ENCODE measurements at places on chromosomes 7 and 10.

GRCh38 chr10:114477285-114477684 lies 73.0 kb upstream of the AFAP1L2 start:
- no peak for DNase-seq

GRCh38 chr7:30266686-30267085 lies 17.7 kb upstream of the ZNRF2 start:
- DNase-seq: no peak

DNA sequence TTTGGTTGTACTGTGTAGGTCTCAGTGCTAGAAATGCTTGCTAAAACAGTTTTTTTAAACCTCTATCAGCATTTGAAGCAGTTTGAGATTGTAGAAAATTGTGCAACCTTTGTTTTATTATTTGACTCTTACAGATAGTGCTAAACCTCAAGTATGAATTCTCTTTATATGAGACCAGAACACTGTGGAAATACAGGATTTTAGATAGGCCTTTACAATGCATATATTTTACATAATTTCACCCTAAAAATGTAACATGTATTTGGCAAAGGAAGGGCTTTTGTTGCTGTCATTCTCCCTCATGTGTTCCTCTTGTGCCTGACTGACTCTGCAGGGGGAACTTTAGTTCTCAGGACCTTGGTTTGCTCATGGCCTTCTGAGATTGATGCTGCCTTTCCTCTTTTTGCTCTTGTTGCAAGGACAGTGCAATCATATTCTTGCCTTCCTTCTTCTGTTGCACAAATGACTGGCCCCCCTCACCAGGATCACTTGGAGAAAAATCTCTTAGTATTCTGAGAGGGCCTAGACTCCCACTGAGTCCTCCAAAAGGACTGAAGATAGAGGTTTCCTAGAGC lies 188.7 kb downstream of the PPP1R9A start:
- no peak for DNase-seq

DNA sequence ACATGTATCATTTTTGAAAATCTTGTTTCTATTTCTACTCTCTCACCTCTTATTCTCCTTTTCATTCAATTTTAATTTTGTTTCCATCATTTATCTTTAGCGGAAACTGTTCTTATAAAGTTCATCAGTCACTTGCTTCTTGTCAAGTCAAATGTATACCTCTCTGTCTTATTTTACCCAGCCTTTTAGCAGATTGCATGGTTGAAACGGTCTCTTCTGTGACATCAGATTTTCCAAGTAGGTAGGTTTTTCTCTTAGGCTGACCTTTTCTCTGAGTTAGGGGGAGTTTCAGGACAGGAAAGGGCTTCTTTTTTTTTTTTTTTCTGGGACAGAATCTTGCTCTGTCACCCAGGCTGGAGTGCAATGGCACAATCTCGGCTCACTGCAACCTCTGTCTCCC lies 195.5 kb downstream of the CDK14 start:
- DNase-seq: no peak

GRCh38 chr10:87585565-87586514 lies 73.8 kb upstream of the PAPSS2 start:
- DNase-seq: no peak

DNA sequence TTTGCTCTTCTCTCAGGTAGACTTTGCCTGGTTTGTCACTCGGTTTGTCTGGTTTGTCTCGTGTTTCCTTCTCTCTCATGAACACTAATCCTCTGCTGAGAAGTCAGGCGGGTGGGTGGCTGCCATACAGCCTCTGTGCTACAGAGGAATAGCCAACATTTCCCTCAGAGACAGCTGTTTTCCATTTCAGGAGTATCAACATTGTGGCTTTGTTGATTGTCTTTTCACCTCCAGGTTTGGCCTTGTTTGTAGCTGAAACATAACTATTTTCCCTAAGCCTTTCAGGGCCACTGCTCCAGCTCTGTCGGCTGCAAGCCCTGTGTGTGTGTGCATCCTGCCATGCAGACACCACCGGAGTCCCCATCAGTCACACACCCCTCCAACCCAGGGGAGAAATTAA lies 122.8 kb downstream of the BAMBI start:
- DNase-seq: no peak

DNA sequence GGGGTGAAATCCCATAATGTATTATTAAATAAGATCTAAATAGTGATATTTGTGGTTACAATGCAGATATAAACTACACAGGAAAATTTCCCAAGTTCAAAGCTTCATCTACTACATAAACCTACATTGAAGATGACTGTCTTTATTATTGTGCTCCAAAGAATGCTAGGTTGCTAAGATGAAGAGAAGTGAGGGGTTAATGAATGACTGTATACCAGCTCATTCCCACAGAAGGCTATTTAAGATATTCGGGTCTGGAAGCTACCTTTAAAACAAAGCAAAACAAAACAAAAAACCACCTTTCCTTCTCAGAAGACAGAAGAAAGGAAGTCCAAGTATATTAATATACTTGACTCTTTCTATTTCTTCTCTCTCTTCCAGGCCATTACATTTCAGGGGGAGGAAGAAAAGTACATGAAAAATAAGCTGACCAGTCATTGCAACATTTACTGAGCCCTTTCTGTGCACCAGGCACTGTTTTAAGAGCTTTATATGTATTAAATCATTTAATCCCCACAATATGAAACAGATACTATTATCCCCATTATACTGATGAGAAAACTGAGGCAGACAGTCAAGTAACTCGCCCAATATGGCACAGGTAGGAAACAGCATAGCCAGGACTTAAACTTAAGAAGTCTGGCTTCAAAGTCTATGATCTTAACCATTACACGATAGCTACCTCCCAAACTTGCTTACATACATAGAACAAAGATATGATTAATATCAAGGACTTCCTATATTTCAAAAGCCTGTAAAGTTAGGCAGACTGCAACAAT lies 48.1 kb downstream of the TNPO3 start:
- no peak for DNase-seq

DNA sequence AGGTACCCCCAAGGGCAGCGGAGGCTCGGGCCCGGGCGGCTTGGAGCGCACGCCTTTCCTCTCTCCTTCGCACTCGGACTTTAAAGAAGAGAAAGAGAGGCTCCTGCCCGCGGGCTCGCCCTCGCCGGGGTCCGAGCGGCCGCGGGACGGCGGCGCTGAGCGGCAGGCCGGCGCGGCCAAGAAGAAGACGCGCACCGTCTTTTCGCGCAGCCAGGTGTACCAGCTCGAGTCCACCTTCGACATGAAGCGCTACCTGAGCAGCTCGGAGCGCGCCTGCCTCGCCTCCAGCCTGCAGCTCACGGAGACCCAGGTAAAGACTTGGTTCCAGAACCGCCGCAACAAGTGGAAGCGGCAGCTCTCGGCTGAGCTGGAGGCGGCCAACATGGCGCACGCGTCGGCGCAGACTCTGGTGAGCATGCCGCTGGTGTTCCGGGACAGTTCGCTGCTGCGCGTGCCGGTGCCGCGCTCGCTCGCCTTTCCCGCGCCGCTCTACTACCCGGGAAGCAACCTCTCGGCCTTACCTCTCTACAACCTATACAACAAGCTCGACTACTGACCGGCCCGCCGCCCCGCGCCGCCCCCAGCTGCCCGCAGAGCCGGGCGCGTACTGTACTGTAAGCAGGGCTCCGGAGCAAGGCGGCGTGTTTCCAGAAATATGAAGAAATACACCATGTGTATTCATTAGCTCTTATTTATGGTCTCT lies 1.8 kb downstream of the HMX2 start:
- no peak for DNase-seq

- DNase-seq: no peak
These were observed 89.3 kb upstream of the AGK start for GRCh38 chr7:141461924-141462323.

GRCh38 chr7:18262058-18262457 lies 233.5 kb upstream of the HDAC9 start:
- no peak for DNase-seq

- no peak for DNase-seq
These were observed 170.6 kb downstream of the FZD1 start for GRCh38 chr7:91434836-91435235.

- DNase-seq: no peak
These were observed 51.0 kb downstream of the BAMBI start for GRCh38 chr10:28728366-28728765.

- no peak for DNase-seq
These were observed 19.7 kb downstream of the BNIP3 start for GRCh38 chr10:131961777-131962662.

DNA sequence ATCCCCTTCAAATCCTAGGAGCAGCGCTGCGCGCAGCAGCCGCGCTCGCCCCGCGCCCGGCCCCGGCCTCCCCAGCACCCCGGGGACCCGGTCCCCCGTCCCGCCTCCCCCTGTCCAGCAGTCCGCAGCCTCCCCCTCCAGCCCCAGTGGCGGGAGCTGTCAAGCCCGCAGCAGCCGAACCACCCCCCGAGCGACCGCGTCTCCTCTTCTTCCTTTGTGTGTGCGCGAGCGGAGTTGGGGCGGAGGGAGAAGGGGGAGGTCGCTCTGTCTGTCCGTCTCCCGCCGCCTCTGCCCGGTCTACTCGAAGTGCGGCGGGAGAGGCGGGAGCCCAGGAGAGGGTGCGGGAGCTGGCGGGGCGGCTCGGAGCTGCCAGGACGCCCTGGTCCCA lies 375 bp upstream of the CHN2 start:
- no peak for DNase-seq

DNA sequence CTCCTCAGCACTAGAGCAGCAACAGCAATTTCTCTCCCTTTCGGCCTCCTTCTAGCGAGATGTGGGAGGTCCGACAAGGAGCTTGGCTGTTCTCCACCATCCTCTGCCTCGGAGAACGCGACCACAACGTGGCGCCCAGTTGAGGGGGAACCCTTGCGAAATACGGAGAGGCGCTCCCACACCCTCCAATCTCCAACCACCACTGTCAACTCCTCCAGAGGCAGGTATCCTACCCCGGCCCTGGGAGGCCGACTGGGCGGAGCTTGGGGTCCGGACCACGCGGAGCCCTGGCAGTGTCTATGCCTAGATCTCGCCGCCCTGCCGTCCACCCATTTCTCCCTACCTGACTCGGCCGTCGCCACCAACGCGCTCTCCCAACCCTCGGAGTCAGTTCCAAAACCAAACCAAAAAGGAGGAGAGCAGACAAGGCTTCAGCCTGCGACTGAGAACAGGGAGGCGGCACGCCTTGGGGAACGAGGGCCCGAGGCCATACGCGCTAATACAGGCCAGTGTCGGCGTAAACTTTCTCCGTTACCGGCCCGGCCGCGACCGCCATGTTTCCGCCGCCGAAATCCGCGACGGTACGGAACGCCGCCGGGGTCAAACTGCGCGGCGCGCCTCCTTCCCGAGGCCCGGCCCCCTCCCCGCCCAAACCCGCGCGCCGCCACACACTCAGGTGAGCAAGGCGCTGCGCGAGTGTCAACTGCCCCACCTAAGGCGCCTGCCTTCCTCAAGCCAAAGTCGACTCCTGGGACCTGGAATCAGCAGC lies at the start of gene TMEM168:
TSS of gene TMEM168 (minus strand) at position 577 of the 769 bp plus-strand sequence. CDS start 5,568 bp downstream, outside the sequence.
- DNase-seq: peak; percentile 78

- DNase-seq: no peak
These were observed 151.4 kb downstream of the TMEM168 start for GRCh38 chr7:112638675-112639400.

DNA sequence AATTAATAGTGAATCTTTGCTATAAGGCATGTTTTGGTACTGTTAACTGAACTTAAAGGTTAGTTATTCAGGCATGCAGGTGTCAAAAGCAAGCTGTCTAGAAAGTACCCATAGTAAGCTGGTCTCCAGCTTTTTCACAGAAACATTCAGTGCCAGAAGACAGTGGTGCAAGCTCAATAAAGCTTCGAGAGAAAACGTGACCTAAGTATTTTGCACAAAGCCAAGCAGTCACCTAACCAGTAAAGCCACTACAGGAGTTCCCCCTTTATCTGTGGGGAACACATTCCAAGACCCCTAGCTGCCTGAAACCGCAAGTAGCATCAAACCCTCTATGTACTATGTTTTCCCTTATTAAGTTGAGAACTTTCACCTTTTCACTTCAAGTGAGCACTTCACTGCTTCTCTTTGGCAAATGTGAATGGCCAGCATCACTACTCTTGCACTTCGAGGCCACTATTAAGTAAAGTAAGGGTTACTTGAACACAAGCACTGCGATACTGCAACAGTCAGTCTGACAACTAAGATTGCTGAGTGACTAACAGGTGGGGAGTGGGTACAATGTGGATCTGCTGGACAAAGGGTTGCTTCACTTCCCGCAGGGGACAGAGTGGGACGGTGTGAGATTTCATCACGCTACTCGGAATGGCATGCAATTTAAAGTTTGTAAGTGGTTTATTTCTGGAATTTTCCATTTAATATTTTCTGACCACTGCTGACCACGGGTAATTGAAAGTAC lies 253.8 kb upstream of the YAE1 start:
- no peak for DNase-seq

DNA sequence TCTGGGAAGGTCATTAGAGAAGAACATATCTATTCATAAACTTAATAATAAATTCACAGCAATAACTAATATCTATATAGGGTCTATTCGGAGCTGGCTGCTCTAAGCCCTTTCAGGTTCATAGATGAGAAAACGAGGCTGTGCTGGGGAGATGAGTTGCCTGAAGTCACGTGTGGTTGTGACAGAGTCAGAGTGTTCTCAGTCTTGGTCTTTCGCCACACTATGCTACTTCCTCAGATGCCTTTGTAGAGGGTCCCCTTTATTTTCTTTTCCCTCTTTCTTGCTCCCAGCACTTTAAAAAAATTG lies 43.7 kb upstream of the FAM180A start:
- no peak for DNase-seq

DNA sequence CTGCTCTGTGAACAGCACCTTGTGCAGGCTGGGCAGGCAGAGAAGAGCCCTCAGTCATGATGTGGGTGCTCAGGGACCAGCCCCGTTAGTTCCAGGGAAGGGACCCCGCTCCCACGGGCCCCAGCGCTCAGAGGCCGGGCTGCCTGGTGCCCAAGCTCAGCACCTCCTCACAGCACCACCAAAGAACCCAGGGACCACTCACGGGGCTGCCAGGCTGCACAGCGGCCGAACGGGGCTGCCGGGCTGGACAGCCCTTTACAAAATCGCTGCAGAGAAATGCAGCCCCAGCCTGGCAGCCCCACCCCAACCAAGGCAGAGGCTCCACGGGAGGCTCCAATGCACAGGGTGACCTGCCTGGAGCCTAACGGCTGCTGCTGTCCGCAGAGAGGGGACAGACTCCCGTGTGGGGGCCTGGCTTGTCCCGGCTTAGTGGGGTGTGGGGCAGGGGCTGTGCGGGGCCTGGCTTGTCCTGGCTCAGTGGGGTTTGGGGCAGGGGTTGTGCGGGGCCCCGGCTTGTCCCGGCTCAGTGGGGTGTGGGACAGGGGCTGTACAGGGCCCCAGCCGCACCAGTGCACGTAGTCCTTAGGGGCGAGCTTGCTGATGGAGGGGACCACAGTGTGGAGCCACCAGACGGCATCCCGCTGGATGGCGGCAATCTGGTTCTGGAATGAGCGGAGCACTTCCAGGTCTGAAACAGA lies 9.2 kb downstream of the INTS1 start:
- DNase-seq: no peak

GRCh38 chr7:34991938-34992840 lies 45.1 kb downstream of the DPY19L1 start:
- peak; percentile 27 for DNase-seq

GRCh38 chr7:95026421-95027072 lies 119.2 kb downstream of the PPP1R9A start:
- no peak for DNase-seq
